Stimulated activated CD8-positive, alpha-beta memory T cell treated with anti-CD3 and anti-CD28 coated beads, Interleukin-4, amount 100 ng/mL, for 4 hours (primary cell): ENCODE measurements at places on chromosomes 4 and X.

DNA sequence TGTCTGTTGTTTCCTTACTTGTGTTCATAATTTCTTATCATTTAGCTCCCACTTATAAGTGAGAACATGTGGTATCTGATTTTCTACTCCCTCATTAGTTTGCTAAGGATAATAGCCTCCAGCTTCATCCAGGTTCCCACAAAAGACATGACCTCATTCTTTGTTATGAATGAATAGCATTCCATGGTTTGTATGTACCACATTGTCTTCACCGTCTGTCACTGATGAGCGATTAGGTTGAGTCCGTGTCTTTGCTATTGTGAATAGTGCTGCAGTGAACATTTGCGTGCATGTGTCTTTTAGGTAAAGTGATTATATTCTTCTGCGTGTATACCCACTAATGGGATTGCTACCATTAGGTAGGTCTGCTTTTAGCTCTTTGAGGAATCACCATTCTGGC, 624.3 kb upstream of the EPHA5 start:
- DNase-seq, result no peak

DNA sequence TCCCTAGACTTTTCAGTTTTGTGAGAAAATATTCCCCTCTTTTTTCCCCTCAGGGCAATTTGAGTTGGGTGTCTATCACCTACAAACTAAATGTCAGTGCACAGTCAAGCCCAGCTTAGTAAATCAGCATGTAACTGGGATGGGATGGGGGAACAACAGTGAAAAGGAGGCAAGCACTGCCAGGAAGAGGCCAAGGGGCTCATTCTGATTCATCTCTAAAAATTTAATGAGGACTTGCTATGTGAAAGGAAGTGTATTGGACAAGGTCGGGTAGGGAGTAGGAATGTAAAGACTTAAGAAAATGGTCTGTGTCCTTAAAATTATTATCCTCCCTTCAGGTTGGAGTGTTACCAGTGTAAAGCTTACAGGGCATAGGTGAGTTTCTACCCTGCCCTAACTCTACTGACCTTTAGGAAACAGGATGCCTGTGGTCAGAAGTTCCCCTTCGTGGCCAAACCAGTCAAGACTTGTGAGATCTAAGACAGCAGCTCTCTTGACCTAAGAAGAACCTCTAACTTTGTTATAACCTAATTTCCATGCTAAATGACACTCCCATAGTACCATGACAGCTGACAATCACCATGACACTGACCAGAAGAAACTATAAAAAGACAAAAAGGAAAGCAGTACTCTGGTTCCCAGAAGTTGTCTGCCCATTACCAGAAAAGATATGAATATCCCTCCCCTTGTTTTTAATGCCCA, 194.4 kb upstream of the LDB2 start:
- DNase-seq, result no peak

- no peak for DNase-seq
These were observed 58.5 kb upstream of the NAP1L5 start for GRCh38 chr4:88756149-88756548.

- DNase-seq, result no peak
These were observed 29.1 kb downstream of the MCUB start for GRCh38 chr4:109589119-109589518.

DNA sequence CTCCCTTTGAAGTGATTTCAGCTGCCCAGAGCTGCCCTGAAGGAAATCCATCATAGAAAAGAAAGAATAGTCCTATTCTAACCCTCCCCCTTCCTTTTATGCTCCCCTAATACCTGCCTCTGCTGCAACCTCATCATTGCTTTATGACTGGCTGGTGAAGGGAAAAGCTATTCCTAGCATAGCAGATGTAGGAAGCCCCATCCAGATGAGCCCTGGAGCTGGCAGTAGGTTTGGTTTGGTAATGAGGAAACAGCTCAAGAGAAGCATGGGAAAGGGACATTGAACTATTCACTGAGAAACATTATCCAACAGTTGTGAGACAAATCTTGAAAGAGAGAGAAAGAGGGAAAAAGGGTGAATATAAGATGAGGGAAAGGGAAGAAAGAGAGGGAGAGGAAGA, 29.2 kb downstream of the ARSJ start:
- no peak for DNase-seq
